ENCODE measurements at places on chromosomes 6 and 20.

DNA sequence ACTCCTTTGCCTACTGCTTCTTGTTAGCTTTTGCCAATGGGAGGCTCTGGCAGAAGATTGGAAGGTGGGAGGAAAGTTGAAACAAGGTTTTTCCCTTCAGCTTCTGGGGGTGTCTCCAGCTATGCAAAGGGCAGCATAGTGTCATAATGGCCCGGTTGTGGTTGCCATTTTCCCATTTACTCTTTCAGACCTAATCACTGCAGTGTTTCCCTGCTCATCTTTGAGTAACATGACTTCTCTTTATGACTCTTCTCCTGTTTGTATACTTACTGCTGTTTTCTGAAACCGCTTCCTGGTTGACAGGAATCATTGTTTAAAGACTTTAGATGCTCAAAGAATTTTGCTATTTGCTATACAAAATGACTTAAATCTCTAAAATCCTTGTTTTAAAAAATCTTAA is 19.9 kb downstream of the NRN1 start:
- DNase-seq, result no peak

DNA sequence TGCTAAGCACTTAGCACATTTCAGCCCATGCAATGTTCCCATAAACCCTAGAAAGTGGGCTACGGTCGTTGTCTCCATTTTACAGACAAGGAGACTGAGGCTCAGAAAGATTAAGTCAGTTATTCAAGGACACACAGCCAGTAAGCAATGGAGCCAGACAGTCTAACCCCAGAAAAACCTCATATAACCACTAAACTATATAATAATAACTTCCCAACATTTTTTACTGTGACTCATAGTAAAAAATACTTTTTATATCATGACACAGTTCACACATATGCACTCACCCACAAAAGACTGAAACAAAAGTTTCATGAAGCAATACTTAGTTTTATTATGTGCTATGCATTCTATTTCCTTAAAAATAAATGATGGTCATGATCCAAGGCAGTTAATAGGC is 66.2 kb upstream of the EYA2 start:
- peak; percentile 94 for DNase-seq

DNA sequence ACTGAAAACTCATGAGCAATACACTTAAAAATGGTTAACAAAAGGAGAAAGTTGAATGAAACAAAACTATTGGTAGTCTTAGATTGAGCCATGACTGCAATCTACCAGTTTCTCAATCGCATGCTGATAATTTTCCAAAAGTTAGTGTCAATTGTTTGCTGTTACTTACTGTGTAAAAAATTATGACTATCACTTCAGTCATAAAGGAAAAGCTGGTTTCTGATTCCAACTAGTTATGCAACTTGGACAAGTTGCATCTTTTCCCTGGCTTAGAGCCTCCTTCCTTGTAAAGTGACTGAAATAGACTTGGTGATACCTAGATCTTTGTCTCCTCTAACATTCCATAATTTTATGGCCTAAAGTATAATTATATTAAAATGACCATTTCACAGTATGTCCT is 88.3 kb upstream of the PAK5 start:
- DNase-seq, result no peak

DNA sequence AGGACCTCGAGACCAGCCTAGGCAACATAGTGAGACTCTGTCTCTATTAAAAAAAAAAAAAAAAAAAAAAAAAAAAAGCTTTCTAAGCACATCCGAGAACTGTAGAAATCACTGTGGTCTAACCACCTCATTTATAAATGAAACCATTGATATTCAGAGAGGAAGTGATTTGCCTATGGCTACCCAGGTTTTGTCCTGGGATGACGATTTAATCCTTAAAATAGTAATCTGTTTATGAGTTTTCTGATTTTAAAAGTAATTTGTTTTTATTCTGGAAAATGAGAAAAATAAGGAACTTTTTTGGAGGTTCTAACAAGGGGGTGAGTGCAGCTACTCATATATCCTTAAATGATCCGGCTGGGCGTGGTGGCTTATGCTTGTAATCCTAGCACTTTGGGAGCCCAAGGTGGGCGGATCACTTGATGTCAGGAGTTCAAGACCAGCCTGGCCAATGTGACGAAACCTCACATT is 6.5 kb upstream of the BTN3A2 start:
- no peak for DNase-seq

GRCh38 chr6:149474108-149474935 is 10.5 kb downstream of the ZC3H12D start:
- no peak for DNase-seq

- DNase-seq, result no peak
Observed at GRCh38 chr20:1706079-1706478, 48.5 kb upstream of the SIRPG start.

DNA sequence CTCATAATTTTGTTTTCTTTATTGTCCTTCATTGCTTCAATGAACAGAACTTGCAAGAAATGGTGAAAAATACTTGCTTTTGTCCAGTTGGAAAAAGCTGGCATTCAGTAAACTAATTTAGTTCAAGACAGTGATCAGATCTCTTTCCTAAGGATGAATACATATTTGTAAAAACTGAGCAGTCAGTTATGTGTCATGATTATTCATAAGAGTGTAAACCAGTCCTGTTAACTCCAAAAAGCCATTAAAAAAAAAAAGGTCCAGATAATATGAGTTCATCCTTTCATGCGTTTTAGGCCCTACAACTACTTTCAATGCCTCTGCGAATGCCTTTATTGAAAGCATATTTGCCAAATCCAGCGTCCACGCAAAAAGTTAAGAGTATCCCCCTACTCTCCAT is 609 bp downstream of the PGM3 start:
- DNase-seq, result peak; percentile 30

- no peak for DNase-seq
Observed at GRCh38 chr6:98529364-98529763, 305.0 kb upstream of the POU3F2 start.

- peak; percentile 79 for DNase-seq
Observed at GRCh38 chr6:112231594-112232060, 22.7 kb downstream of the LAMA4 start.

GRCh38 chr6:79232696-79233462 is 1.6 kb downstream of the HMGN3 start:
- DNase-seq, result no peak

DNA sequence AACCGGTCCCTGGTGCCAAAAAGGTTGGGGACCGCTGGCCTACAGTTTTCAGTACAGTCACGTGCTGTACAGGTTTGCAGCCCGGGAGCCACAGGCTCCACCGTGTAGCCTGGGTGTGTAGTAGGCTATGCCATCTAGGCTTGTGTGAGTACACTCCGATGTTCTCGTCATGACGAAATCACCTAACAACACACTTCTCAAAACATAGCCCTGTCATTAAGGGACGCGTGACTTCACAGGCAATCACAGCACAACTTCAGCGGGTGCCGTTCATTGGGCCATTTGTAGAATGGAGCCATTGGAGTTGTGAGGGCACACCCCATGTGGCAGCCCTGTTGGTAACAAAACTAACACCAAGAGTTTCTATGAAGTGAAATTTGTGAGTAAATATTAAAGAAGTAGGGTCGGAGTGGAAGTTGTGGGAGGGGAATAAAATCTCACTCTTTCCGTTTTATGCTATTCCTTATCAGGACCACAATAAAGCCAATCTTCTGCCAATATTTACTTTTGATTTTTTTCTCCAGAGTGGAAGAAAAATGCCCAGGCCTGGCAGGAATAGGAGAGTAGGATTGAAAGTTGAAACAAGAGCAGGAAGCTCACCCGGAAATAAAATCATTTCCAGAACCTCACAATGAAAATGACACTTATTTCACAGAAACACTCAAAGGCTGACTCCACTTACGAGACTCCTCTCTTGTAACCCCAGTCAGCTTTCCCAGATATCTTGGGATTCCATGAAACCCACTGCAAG is 63.7 kb upstream of the PTPN1 start:
- no peak for DNase-seq

- no peak for DNase-seq
Observed at GRCh38 chr6:136786658-136787057, 5.6 kb downstream of the MAP3K5 start.

- DNase-seq, result no peak
Observed at GRCh38 chr6:69813508-69813907, 16.7 kb upstream of the LMBRD1 start.

- peak; percentile 14 for DNase-seq
Observed at GRCh38 chr6:154241581-154241980, 115.0 kb downstream of the IPCEF1 start.

Data from fibroblast of skin of right biceps (primary cell).